Endothelial cell of umbilical vein (primary cell): ENCODE measurements at places on chromosomes 13 and 19. TPM values are rescaled to one million over a fixed set of nuclear protein-coding genes. Genes with fewer than 3 reads are reported as not detected.
A peak's percentile ranks its signal among the peaks of the same experiment; 100 is the strongest.

- H3K4me3 ChIP-seq = no peak overlapping the region
- H3K36me3 ChIP-seq = peaks cover 2% of the 10 kb centered on the region
- no peaks in the 10 kb centered on the region for H3K27me3 ChIP-seq
- DNase-seq = no peak
- no peak overlapping the region for H3K27ac ChIP-seq
Observed at GRCh38 chr13:27665333-27665732, 43.6 kb downstream of the POLR1D start.

- no peak overlapping the region for H3K4me3 ChIP-seq
- no peak for DNase-seq
- no peak overlapping the region for H3K27ac ChIP-seq
- no peaks in the 10 kb centered on the region for H3K36me3 ChIP-seq
- peaks cover 2% of the 10 kb centered on the region for H3K27me3 ChIP-seq
- H3K4me1 ChIP-seq = no peaks in the 10 kb centered on the region
Observed at GRCh38 chr13:51921790-51922740, 60.3 kb downstream of the CCDC70 start.

GRCh38 chr13:46176756-46177155 is 5.2 kb downstream of the LCP1 start:
- no peak overlapping the region for H3K27ac ChIP-seq
- H3K36me3 ChIP-seq = no peaks in the 10 kb centered on the region
- peaks cover 2% of the 10 kb centered on the region for H3K27me3 ChIP-seq
- no peak for DNase-seq

DNA sequence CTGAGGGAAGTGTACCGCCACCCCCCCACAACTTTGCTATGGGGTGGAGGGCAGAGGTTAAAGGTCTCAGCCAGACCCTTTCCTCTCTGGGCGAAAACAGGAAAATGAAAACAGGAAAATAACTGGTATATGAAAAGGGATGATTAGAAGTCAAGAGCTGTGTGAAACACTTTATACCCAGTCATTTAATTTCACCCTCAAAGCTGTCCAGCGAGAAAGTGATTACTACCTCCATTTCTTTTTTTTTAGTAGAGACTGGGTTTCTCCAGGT is 575 bp upstream of the PHLDB3 start:
- DNase-seq = peak; percentile 23
- H3K27ac ChIP-seq = no peak overlapping the region
- H3K4me3 ChIP-seq = no peak overlapping the region

DNA sequence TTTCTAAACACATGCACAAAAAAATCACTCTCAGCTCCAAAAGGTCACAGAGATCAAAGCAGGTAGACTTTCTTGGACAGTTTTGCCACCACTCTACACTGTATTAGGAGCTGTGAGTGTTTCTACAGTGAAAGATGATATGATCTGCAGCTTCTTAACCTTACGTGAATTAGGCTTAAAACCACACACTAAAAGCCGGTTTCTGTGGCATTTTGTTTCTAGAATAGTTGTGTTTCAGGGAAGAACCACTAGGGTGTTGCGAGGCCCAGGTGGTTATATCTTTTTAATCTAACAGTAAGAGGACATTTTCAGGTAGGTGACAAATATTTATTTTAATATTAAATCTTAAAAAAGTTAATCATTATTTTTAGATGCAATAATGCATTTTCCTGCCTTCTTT is 216.4 kb downstream of the KLF5 start:
- no peaks in the 10 kb centered on the region for H3K4me1 ChIP-seq
- H3K36me3 ChIP-seq = no peaks in the 10 kb centered on the region
- no peaks in the 10 kb centered on the region for H3K27me3 ChIP-seq

- no peaks in the 10 kb centered on the region for H3K27me3 ChIP-seq
- no peak overlapping the region for H3K4me3 ChIP-seq
- no peak overlapping the region for H3K27ac ChIP-seq
- no peak for DNase-seq
- no peaks in the 10 kb centered on the region for H3K36me3 ChIP-seq
Observed at GRCh38 chr13:91955546-91956355, 557.3 kb downstream of the GPC5 start.

DNA sequence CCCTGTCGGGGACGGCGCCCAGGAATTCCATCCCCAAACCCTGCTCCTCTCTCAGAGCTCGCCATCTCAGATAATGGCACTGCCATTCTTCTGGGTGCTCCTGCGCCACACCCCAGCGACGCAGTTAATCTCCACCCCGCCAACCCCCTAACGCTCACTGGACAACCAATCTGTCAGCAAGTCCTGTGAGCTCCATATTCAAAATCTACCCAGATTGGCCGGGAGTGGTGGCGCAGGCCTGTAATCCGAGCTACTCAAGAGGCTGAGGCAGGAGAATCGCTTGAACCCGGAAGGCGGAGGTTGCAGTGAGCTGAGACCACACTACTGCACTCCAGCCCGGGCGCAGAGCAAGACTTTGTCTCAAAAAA is 18.6 kb downstream of the FCGBP start:
- DNase-seq = no peak
- no peaks in the 10 kb centered on the region for H3K36me3 ChIP-seq
- H3K27me3 ChIP-seq = peaks cover 1% of the 10 kb centered on the region

- H3K36me3 ChIP-seq = peaks cover 14% of the 10 kb centered on the region
- H3K27ac ChIP-seq = peak overlapping the region; percentile 46
- no peak for DNase-seq
- no peaks in the 10 kb centered on the region for H3K27me3 ChIP-seq
- H3K4me1 ChIP-seq = peaks cover 16% of the 10 kb centered on the region
Observed at GRCh38 chr19:39479916-39480315, 722 bp upstream of the TIMM50 start.

AZU1 gene
- total RNA-seq = not detected in 2 replicates

GFY gene
- not detected in 2 replicates for total RNA-seq
